ENCODE measurements at places on chromosomes 6 and 20.

- H3K4me3 ChIP-seq = no peak overlapping the region
- peaks cover 8% of the 10 kb centered on the region for H3K36me3 ChIP-seq
- no peaks in the 10 kb centered on the region for H3K27me3 ChIP-seq
- H3K27ac ChIP-seq = no peak overlapping the region
These were observed 10.2 kb downstream of the ADA start for GRCh38 chr20:44641325-44641724.

GRCh38 chr6:24060982-24061754 lies 64.8 kb upstream of the NRSN1 start:
- H3K4me1 ChIP-seq = no peaks in the 10 kb centered on the region
- no peak overlapping the region for H3K27ac ChIP-seq
- no peaks in the 10 kb centered on the region for H3K36me3 ChIP-seq
- H3K4me3 ChIP-seq = no peak overlapping the region
- H3K27me3 ChIP-seq = no peaks in the 10 kb centered on the region

DNA sequence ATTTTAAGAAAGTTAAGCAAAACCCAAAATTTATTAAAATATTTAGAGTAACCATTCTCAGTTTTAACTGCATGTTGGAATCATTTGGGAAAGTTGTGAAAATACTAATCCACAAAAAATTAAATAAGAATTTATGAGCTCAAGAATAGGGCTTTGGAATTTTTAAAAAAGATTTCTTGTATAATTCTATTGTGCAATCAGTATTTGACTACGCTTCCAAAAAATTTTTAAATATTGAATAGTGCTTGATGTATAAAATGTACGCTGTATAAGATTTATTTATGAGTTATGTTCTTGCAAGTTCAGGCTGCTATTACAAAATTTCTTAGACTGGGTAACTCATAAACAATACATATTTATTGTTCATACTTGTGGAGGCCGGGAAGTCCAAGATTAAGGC lies 571.7 kb downstream of the MMUT start:
- H3K36me3 ChIP-seq = no peaks in the 10 kb centered on the region
- H3K4me1 ChIP-seq = no peaks in the 10 kb centered on the region
- H3K27me3 ChIP-seq = no peaks in the 10 kb centered on the region
- DNase-seq = no peak
- H3K4me3 ChIP-seq = no peak overlapping the region

DNA sequence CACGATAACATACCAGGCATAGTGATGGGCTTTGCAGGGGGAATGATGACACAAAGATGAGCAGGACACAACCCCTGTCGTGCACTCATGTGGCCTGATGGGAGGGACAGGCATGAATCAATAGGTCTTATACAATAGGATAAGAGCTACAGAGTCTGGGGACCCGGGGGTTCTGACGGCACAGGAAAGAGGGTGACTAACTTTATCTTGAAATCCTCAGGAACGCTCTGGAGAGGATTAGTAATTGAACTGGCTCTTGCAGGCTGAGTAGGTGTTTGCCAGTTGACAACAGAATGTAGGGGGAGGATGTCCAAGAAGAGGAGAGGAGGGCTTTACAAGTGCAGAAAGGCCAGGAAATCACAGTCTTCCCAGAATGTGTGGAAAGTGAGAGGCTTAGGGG lies 219.9 kb upstream of the ECI2 start:
- H3K4me3 ChIP-seq = no peak overlapping the region
- H3K27ac ChIP-seq = no peak overlapping the region
- H3K4me1 ChIP-seq = no peaks in the 10 kb centered on the region
- no peak for DNase-seq
- no peaks in the 10 kb centered on the region for H3K27me3 ChIP-seq

- no peak overlapping the region for H3K4me3 ChIP-seq
- peaks cover 15% of the 10 kb centered on the region for H3K4me1 ChIP-seq
- no peaks in the 10 kb centered on the region for H3K36me3 ChIP-seq
- peaks cover 42% of the 10 kb centered on the region for H3K27me3 ChIP-seq
- DNase-seq = no peak
- no peak overlapping the region for H3K27ac ChIP-seq
These were observed 543.4 kb downstream of the CD83 start for GRCh38 chr6:14660806-14661579.

DNA sequence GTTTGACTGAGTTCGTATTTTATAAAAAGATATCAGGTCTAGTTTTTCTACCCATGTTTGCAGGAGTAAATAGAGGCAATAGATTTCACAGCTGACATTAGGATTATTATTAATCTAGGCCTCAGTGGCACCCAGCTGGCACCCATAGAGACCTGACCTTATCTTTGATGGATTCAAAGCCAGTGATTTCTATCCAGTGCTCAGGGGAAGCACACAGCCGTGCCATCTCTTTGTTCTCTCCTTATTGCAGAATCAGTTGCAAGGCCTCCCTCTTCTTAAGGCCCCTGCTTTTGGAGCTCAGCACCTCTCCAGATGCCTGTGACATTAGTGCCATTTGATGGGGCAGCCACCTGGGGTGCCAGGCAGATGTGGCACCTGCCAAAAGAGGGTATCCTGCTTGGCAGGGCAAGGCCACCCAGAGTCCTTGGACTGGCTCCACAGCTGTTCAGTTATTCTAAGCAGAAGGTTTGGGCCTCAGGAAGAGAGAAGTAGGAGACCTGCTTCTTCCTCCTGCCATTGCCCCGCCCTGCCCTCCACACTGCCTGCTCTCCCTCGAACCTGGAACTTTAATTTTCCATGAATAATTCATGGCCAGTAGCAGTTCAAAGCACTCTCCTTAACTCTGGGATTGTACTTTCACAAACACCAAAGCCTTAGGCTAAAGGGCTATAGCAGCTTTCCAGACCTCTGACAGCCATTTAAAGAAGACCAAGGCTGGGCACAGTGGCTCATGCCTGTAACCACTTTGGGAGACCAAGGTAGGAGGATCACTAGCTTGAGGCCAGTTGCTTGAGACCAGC lies 206.3 kb downstream of the ZDHHC14 start:
- no peaks in the 10 kb centered on the region for H3K36me3 ChIP-seq
- no peaks in the 10 kb centered on the region for H3K27me3 ChIP-seq
- no peak for DNase-seq
- H3K27ac ChIP-seq = no peak overlapping the region
- no peak overlapping the region for H3K4me3 ChIP-seq
- H3K4me1 ChIP-seq = peaks cover 12% of the 10 kb centered on the region

- no peak overlapping the region for H3K27ac ChIP-seq
- no peaks in the 10 kb centered on the region for H3K36me3 ChIP-seq
- H3K4me1 ChIP-seq = no peaks in the 10 kb centered on the region
These were observed 102.1 kb upstream of the PHACTR1 start for GRCh38 chr6:12614456-12614855.

- no peaks in the 10 kb centered on the region for H3K36me3 ChIP-seq
- peak; percentile 74 for DNase-seq
- H3K27ac ChIP-seq = no peak overlapping the region
- no peaks in the 10 kb centered on the region for H3K4me1 ChIP-seq
- peaks cover 6% of the 10 kb centered on the region for H3K27me3 ChIP-seq
These were observed 49.4 kb upstream of the MCUR1 start for GRCh38 chr6:13863699-13864155.

DNA sequence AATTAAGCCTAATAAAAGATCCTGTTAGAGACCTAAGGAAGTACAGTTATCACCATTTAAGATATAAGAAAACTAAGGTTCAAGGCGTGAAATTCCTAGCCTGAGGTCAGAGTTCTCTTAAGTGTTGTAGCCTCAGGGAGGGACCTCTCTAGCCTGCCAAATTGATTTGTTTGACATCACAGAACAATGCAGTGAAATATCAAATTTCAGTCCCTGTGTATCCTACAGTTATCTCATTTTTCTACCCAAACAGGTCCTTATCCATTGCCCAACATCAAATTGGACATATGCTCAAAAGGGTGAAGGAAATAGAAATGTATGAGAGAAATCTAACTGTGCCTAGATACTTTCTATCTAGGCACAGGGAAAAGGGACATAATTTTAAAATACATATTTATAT lies 63.0 kb downstream of the NCOA7 start:
- no peaks in the 10 kb centered on the region for H3K36me3 ChIP-seq
- H3K27me3 ChIP-seq = no peaks in the 10 kb centered on the region
- no peak overlapping the region for H3K27ac ChIP-seq

GRCh38 chr20:35303735-35304491 lies 11.7 kb upstream of the FAM83C start:
- DNase-seq = peak; percentile 97
- H3K27me3 ChIP-seq = no peaks in the 10 kb centered on the region
- peaks cover 4% of the 10 kb centered on the region for H3K4me1 ChIP-seq
- no peak overlapping the region for H3K27ac ChIP-seq
- H3K4me3 ChIP-seq = no peak overlapping the region
- peaks cover 27% of the 10 kb centered on the region for H3K36me3 ChIP-seq

DNA sequence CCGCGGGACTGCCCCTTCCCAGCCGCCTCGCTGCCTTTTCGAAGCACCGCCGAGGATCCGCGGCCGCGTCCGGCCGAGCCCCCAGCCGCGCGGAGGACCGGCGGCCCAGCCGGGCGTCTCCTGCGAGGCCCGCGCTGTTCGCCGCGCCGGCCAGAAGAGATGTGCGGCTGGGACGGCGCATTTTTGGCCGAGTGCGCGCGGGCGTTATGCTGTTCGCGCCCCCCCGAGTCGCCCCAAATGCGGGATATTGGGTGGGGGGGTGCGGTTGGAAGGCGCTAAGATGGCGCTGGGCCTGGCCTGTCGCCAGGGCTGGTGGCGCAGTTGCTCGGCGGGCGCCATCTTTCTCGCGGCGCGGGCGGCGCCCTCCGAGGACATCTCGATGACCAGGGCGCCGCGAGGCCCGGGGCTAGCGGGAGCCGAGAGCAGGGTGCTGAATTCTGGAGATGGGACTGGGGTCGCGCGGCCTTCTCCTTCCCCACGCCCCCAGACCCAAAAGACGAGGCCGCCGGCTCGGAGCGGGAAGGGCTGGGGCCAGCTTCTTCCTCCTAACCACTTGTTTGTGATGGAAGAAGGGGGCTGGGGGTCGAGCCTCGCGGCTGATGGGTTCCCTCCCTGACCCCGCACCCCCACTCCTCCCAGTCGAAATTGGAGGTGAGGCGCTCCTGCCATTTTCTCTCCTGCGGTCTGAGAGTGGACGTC lies 1.5 kb downstream of the BICRAL start:
- no peaks in the 10 kb centered on the region for H3K4me1 ChIP-seq
- no peaks in the 10 kb centered on the region for H3K27me3 ChIP-seq
- DNase-seq = peak; percentile 80
- no peaks in the 10 kb centered on the region for H3K36me3 ChIP-seq
